Spinal cord (tissue), 10 donors: ENCODE measurements at places on chromosomes 12 and 14. TPM values are rescaled to one million over a fixed set of nuclear protein-coding genes. Genes with fewer than 3 reads are reported as not detected.

DNA sequence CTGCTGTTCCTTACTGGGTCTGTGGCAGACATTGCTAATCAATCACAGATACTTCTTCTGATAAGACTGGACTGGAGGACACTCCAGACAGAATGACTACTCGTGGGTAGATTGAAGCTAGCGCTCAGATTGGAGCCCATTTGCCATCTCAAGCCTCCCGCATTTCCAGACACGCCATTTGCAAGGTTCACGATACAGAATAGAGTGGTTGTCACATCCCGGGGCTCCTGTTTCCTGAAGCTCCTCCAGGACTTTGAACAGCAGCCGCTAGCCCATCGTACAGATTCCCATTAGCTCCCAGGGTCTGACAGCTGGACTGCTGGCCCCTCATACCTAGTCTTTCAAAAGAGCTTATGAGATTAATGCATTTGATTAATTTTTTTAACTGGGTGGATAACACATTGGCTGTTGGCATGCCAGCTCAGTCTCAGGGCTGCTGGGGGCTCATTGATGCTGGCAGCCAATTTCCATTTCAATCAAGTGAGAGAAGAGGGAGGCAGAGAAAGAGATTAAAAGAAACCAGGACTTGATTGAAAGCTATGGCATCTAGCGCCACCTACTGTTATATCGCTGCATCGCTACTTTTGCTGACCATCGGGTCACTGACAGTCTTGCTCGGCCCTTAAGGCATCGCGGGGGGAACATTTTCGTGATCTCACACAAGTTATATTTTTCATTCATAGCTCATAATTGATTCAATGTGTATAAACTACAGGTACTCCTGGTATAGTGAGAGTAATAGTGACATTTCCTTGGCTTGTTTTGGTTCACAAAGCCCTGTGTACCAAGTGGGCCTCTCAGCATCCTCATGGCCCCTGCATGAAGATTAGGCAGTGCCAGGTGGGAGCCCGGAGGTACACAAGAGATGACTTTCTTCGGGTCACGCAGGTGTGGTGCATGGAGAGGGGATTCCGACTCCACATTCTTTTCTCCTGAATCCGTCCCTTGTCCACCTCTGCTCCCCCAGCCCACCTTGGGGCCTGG, 78.6 kb downstream of the CCDC60 start:
- DNase-seq = peak; percentile 90

- no peak for DNase-seq
Measured at GRCh38 chr14:76770521-76771436, 9.5 kb downstream of the VASH1 start.

- no peak for DNase-seq
Measured at GRCh38 chr14:87286191-87286590, 706.8 kb downstream of the GALC start.

DNA sequence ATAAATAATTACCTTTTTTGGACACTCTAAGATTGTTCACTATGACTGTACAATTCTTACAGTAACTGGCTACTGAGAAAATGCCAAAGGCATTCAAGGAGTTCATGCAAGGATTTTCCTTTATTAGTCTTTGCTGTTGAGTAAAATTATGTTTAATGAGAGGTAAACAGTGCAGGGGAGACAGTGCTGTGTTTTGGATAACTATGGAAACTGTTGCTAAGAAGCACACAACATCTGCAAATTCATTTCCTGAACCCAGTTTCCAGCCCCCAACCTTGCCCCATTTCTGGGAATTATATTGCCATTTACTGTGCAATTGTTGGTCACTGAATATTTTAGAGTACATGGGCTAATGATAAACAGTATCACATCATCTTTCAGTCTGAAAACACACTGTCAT, 1005.8 kb downstream of the TRHDE start:
- no peak for DNase-seq

DNA sequence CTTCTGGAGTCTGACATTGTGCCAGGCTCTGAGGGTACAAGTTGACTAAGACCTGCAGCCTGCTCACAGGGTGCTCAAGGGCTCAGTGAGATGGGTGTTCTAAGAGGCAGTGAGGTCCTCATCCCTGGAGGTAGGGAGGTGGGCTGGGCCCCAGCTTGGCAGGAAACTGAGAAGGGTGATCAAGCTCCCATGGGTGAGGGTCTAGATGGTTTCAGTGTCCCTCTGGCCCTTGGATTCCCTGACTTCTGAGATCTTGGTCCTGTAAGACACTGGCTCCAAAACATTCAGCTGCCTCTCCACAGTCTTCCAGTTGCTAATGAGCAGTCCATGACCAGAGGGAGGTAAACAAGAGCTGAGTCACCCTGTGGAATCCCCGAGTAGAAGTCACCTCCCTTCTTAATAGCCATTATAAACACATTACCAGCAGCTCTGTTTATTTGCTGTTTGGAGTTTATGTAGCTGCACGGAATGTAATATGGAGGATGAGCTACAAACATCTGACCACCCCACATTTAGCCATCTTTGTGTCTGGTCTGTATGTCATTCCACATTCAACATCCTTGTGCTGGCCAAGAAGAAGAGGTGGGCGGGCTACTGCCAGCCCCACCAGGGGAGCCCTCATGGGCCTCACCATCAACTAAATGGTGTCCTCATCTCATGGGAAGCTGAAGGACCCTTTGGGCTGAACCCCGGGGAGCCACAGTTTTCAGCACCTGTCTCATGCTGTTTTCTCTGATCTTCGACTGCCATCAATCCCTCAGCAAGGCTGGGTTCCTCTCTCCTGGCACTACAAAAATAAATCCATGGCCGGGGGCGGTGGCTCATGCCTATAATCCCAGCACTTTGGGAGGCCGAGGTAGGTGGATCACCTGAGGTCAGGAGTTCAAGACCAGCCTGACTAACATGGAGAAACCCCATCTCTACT, 37.2 kb upstream of the BDKRB2 start:
- no peak for DNase-seq

DNA sequence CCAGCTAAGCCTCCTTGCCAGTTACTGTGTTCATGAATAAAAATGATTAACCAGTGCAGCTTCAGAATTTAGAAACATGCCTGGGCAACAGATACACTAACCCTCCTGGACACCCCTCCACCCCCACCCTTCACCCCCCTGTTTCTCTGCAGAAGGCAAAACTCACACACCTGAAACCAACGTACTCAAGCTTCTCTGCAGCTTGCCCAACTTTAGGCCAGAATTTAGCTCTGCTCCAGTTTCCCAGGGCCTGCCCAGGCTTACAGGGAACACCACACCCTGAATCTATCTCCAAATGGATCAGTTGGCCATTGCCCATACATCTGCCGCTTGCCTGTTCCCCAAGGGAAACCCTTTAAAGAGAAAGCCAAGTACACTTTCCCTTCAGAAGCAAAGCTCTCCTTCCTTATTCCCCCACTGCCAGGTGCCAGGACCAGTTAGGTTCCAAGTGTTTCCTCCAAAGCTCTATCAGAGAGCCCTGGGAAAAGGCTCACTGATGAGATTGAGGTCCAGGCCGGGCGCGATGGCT, 1.8 kb upstream of the SPPL3 start:
- no peak for DNase-seq

GRCh38 chr12:90027889-90028634, 319.4 kb upstream of the ATP2B1 start:
- no peak for DNase-seq

GRCh38 chr14:29310757-29311156, 544.2 kb downstream of the FOXG1 start:
- no peak for DNase-seq

GRCh38 chr12:91565246-91565645, 382.6 kb upstream of the DCN start:
- no peak for DNase-seq

GRCh38 chr14:59055439-59056045, 132.9 kb upstream of the DAAM1 start:
- DNase-seq = peak; percentile 7

DNA sequence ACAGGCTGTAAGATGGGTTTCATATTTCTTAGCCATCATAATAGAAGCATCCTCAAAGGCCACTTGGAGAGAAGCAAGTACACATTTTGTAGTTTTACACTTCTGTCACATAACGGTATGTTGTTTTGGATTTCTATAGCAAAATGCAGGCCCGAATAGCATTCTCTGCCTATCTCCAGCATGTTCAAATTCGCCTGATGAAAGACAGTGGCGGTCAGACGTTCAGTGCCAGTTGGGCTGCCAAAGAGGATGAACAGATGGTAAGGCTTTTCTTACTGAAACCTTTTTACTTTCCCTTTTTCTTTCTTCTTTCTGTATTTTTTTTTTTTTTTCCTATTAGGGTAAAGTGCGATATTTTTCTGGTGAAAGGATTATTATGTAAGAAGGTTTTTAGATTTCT, 110.5 kb downstream of the TTLL5 start:
- no peak for DNase-seq

DNA sequence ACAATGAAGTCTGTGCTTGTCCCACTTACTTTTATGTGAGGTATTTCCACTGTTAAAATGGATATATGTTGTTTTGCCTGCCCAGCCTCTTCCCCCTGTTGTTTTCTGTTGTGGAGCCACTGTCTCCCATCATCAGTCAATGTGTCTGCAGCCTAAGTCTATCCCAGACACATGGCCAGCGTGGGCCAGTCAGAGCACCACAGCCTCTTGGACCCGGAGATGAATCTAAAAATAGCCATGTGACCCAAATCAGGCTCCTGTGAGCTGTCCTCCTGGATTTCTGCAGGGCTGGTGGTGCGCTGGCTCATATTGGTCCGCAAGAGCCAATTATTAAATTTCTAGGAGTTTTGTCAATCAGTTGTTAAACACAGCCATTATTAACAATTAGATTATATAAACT, 44.0 kb upstream of the PRICKLE1 start:
- DNase-seq = no peak

Gene KRT75
- polyA plus RNA-seq = not detected

Gene PLEKHG7
- polyA plus RNA-seq = not detected

Gene CCDC197
- not detected for polyA plus RNA-seq

Gene B3GNT4
- 7.6 TPM for polyA plus RNA-seq

Gene CD163
- polyA plus RNA-seq = 4.0 TPM

Gene ACOT6
- polyA plus RNA-seq = 1.3 TPM

Gene ESR2
- polyA plus RNA-seq = 0.80 TPM
